ENCODE measurements at places on chromosomes 5 and 9.

- no peak for DNase-seq
These were observed 113.3 kb downstream of the PPP2R2B start for GRCh38 chr5:146765089-146765832.

- DNase-seq = peak; percentile 42
These were observed 55.3 kb upstream of the IL17B start for GRCh38 chr5:149434162-149435014.

- no peak for DNase-seq
These were observed 45.7 kb downstream of the TGFBR1 start for GRCh38 chr9:99150451-99151171.

DNA sequence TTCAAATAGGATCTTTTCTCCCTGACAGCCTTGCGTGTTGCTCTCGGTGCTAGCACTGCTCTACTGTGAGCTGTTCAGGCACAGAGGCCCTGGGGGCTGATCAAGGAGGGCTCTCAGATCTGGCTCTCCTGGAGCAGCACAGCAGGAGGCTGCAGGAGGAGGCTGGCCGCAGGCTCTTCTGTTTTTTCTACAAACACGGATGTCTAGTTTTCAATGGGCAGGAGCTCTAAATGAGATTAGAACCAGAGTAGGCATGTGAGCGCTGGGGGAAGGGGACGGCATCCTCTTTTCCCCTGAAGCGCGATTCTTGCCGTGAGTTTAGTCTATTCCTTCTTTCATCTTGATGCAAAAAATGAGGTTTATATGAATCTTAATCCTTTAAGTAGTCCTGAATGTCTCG is 61.7 kb upstream of the IRX4 start:
- no peak for DNase-seq

GRCh38 chr5:170896779-170897178 is 35.0 kb downstream of the RANBP17 start:
- DNase-seq = no peak

DNA sequence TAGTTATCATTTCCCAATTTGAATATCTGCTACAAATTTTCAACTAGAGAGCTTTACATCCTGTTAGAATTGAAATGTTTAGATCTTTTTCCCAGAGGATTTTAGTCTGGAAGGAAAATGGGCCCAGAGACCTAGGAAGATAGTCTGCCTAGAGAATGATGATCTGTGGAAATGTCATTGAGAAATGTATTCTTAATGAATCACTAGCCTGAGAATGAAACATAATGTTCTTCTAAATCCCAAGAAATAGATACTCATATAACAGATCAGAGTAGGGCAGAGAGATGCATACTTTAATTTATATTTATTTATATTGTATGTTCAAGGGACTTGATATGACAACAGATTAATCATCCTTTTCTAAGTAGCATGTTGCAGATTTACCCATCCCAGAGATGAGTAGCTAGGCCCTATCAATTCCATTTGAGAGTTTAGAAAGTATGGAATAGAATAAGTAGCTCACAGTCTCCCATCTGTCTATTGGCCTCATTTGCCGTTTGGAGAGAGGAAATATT is 25.1 kb upstream of the SLC44A1 start:
- no peak for DNase-seq

- DNase-seq = no peak
These were observed 175.9 kb downstream of the ERCC6L2 start for GRCh38 chr9:96051423-96051822.

GRCh38 chr5:154765396-154765925 is 10.3 kb downstream of the LARP1 start:
- no peak for DNase-seq

DNA sequence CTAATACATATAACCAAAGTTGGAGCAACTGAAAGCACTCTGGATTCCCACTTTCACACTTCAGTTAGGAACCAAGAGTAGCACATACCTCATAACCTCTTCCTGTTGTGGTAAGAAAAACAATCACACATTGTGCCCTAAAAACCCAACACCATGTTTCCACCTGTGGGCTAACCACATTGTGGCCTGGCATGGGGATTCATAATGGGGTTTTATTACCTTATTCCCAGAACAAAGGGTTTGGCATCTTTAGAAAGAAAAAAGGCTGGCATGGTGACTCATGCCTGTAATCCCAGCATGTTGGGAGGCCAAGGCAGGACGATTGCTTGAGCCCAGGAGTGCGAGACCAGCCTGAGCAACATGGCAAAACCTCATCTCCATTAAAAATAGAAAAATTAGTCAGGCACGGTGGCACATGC is 60.6 kb downstream of the HSD17B3 start:
- DNase-seq = peak; percentile 44

DNA sequence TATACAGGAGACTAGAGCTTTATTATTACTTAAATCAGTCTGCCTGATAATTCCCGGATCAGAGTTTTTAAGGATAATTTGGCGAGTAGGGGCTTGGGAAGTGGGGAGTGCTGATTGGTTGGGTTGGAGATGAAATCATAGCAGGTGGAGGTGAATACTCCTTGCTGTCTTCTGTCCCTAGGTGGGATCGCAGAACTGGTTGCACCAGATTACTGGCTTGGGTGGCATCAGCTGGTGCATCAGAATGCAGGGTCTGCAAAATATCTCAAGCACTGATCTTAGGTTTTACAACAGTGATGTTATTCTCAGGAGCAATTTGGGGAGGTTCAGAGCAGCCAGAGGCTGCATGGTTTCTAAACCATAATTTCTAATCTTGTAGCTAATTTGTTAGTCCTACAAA is 68.1 kb downstream of the KIF4B start:
- no peak for DNase-seq

DNA sequence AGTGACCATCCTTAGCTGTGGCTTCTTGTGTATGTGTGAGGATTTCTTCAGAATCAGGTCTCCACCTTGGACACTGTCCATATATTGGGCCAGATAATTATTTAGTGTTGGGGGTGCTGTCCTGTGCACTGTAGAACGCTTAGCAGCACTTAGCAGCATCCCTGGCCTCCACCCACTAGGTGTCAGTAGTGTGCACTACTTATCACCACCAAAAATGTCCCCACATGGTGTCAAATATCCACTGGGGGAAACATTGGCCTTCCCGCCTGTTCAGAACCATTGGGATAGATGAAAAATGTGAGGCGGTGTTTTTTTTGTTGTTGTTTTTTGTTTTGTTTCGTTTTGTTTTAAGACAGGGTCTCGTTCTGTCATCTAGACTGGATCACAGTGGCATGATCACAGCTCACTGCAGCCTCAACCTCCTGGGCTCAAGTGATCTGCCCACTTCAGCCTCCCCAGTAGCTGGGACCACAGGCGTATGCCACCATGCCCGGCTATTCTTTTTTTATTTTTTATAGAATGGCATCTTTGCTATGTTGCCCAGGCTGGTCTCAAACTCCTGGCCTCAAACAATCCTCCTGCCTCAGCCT is 67.7 kb downstream of the TENT4A start:
- peak; percentile 19 for DNase-seq

DNA sequence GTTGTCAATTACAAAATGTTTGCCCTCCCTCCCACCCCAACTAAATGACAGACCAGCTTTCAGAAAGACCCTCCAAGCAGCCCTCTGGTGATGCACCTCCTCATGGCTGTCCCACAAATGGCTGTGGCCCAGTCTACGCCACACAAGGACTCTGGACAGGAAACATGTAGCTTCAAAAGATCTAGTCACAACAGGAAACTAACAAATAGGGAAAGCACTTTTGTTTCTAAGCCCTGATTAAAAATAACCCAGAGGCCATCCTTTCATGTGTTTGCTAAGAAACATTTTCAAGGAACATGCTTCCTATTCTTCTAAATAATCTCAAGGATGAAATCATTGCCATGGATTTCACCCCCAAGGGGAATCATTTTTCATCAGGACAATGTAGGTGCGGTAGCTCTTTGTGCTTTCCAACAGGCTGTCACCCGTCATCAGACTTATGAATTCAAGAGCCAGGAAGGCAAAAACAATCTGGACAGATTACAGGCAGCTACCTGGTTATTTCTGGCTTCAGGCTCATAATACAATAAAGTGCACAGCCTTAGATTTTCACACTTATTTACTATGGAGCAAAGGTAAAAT is 20.1 kb downstream of the PCSK1 start:
- no peak for DNase-seq

DNA sequence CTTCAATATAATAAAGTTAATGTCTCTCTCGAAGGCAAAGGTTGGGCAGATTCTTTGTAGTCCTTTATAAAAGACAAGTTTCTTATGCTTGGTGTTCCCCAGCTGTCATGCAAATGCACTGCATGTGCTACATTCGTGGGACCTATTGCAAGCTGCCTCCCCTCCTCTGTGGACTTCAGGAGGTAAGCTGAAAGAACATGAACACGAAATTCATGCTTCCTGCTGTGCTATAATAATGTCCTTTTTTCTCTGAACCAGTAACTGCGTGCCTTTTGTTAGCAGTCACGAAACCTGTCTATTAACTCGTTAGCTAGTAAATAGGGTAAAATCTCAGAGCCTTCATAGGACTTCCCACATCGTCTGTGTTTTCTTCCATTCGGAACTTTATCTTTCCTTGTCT is 363.5 kb downstream of the CDH9 start:
- no peak for DNase-seq

- no peak for DNase-seq
These were observed 464.4 kb downstream of the TAF11L14 start for GRCh38 chr5:18098691-18099090.

DNA sequence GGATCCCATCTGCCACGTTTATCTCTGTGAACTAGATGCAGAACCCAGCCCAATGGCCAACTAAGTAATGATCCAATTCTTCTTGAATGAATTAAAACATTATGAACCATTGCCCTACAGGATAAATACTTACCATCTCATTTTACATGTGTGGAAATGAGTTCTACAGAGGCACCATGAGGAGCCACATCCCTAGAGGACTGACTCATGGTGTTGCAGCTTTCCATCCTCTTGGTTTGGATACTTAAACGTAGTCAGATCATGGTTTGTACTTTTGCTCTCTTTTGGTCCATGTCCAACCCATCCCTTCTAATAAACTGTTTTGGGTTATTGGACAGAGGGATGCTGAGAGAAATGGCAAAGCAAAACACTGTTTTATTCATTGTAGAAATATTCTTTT is 484.8 kb downstream of the EBF1 start:
- DNase-seq = no peak

- no peak for DNase-seq
These were observed 16.2 kb downstream of the ANKH start for GRCh38 chr5:14855366-14855765.
